ENCODE measurements at places on chromosomes 7 and 10.

GRCh38 chr10:100729862-100730724, 15.3 kb upstream of the PAX2 start:
- DNase-seq: no peak

GRCh38 chr7:33503736-33504135, 374.4 kb downstream of the BBS9 start:
- DNase-seq: no peak

- DNase-seq: no peak
These were observed 446.4 kb downstream of the SDK1 start for GRCh38 chr7:3747467-3747866.

DNA sequence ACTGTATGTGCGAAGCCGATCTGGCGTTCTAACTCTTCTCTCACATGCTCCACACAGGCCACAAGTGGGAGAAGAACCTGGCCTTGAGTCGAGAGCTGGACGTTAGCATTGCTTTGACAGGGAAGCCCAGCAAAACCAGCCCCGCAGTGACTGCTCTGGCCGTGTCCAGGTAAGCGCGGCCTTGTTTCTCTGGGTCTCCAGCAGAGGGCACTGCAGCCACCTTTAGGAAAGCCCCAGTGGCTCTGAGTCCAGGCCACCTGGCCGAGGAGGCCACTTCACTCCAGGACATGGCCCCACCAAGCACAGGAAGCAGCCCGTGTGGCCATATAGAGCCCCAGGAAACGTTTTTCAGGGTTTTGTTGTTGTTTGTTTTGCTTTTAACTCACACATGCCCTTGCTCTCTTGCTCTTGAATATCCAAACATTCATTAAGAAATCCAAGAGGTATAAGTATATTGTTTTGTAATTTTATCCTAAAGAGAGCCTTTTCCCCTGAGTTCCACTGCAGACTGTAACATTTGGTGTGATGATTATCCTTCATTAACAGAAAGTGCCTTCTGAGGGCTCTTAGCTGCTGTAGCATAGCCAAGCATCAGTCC, 41.8 kb upstream of the LRRC18 start:
- no peak for DNase-seq

DNA sequence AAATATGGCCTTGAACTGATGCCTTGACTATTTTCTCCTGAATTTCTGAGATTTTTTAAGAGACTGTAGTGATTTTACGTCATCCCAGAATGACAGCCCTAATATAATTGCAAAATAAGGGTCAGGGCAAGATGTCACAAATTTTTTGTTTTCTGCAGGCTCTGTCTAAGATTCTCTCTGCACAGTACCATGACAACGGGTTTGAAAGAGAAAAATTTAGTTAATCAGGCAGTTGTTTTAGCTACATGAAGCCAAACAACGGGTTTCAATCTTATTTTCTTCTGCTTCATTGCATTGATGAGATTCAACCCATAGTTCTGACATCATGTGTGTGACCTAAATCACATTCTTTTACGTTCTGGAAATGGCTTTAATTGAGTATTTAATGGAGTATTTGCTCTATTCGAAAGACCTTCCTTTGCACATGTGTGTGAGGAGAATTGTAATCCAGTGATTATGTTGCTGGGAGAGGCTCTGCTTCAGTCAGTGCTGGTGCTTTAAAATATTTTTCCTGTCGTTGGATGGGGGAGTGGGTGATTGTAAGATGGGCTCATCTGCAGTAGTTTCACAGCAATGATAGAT, 118.0 kb upstream of the RHOBTB1 start:
- no peak for DNase-seq

- no peak for DNase-seq
These were observed 43.7 kb downstream of the FAM53B start for GRCh38 chr10:124700293-124701037.

GRCh38 chr10:127715782-127716378, 21.1 kb upstream of the FOXI2 start:
- DNase-seq: no peak

DNA sequence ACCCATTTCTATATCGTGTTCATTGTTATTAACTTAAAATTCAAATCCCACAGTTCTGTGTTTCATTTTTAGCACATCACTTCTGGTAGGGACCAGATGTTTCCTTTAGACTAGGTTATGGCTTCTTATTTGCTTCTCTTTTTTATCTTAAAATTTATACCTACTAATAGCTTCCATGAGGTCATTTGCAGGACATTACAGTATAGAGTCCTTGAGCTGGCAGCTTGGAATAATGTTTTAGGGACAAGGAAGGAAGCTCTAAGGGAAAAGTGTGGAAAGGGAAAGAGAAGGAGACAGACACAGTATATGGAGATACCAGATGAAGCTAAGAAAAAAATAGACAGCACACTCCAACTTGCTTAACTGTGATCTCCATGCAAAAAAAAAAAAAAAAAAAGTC, 48.8 kb upstream of the CD36 start:
- no peak for DNase-seq

GRCh38 chr10:55233090-55233489, 432.1 kb upstream of the PCDH15 start:
- DNase-seq: no peak

- DNase-seq: no peak
These were observed 43.8 kb upstream of the SEC61G start for GRCh38 chr7:54802841-54803240.

DNA sequence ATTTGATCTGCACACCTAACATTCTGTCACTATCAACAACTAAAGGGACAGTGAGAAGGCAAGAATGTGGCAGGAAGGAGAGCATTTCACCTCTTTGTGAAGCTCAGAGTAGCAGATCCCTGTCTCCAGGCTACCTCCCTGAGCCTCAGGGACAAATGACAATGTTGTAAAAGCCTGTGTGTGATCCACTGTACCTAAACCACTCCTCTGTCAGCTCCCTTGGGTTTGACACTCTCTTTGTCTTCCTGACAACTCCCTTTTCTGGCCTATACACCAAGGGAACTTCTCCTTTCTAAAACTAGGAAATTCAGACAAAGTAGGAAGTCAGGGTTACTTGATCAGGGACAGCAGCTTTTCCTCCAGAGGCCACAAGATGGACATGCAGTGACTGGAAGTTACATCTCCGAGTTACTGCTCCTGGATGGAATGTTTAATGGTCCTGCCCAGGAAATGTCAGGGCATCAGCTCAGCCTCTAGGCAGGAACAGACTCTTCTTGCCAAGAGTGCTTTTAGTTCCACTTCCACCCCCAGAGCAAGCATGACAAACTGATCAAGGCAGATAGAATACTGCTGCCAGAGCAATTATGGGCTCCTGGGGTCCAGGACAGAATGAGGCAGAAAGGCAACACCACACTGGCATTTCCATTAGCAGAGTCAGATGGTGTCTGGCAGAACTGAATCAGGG, 1014.5 kb upstream of the LRRTM3 start:
- DNase-seq: no peak

Data from stimulated activated CD8-positive, alpha-beta memory T cell treated with anti-CD3 and anti-CD28 coated beads, Interleukin-15, amount 100 ng/mL, for 1 hour (primary cell).